ENCODE measurements at places on chromosomes 4 and X.

DNA sequence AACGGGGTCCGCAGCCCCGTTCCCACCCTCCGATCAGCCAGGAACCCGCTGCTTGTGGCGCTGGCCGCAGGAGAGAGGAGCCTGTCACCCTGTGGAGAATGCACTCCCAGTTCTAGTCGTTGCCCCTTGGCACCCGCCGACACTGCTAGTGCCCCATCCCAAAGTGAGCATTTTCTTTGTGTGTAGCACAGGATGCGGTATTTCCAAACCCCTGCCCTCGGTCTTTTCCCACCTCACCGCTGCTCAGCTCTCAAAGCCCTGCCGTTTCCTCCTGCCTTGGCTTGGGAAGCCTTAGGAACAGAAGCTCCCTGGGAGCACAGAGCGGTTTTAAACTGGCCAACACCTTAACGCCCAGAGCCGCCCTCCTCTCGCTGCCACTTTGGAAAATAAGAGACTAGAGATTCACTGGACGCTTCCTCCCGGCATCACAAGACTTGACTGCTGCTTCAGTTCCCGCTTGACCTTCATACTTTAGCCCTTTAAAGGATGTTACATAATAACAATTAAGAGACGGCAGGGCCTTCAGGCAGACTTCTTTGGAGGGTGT, 772 bp downstream of the CYP4V2 start:
- DNase-seq = peak; percentile 14

DNA sequence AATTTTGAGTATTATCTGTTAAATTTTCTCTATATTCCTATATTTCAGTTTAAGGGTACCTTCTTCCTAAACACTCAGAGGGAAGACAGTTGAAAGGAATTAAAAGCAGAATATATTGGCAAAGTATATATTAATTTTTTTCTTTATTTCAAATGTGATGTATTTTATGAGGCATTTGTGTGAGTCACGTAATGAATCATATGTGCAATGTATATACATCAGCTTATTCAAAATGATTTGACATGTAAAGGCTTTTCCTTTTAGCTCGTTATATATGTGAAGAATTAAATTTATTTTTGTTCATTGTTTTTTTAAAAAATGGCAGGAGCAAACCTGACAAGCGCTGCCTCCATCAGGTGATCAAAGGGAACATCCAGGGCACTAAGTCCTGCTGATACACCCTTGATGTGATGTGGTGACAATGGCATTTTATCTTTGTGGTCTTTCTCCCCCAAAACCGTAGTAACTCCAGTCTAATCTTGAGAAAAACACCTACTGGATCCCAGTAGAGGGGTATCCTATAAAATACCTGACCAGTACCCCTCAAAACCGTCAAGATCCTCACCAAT, 8.9 kb downstream of the WWC2 start:
- DNase-seq = no peak

DNA sequence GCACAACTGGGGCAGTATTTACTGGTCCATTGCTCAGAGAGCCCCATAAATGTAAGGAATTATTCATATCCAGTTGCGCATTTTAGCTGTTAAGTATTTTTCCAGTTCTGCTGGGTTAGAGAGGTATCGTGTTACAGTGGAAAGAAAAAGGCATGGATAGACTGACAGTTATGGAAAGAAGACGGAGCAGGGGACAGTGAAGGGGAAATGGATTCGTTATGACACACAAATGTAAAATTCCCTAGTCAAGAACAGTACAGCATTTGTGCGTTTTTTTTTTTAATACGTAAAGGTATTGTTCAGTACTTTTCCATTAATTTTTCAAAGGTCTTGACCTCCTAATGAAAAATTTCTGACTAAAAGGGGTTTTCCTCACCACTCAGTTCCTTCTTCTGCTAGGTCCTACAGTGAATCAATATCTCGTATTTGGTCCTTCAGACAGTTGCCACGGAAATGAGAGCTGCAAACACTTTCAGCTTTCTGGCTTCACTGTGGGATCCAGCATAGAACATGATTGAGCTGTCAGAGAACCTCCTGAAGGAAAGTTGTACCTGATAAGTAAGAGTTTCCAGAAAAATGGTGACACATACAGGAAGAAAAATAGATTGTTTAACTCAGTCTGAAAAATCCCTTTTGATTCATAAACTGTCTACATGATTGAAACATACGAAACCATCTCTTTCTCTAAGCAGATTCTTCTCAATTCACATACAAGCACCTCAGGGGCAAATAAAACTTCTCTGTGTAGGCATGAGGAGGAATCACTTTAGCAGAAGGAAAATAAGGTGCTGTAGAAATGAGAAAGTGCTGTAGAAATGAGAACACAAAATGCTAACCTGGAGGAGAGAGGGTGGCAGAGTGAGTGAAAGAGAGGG, 21.8 kb upstream of the BBS12 start:
- DNase-seq = no peak

GRCh38 chr4:182760551-182761043, 156.6 kb downstream of the DCTD start:
- no peak for DNase-seq

DNA sequence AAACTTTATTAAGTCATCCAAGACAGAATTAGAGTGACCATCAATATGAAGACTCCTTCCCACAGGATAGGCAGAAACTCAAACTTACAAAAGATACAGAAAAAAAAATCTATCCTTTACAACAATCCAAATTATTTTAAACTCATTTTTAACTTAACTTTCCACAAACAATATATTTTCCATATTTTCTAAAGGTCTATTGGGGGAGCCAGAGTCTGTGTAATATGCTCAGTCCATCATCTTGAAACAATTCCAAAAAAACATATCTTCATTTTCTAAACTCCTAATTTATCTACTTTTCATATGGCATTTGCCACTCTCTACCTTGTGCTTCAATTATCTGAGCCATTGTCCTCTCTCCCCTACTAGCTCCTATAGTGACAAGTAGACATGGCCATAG, 378.1 kb downstream of the PDGFC start:
- no peak for DNase-seq

DNA sequence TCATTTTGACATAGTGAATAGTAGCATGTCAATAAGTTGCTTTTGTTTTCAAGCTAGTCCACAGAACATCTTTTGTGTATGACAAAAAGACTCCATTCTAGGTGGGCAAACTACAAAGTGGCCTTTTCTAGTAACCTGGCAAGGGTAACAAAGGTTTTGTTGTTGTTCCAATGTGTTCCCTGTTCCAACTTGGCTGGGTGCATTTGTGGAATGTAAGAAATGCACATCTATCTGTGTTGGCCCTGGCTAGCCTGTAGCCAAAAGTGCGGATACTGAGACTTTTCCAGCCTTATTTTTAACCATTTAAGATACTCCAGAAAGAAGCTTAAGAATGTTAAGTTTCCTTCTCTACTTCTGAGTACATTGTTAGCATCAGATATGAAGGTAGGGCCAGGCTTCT, 118.7 kb upstream of the CHRDL1 start:
- DNase-seq = no peak

- no peak for DNase-seq
Measured at GRCh38 chr4:93084599-93085305, 743.8 kb upstream of the ATOH1 start.

GRCh38 chr4:144288011-144288903, 147.7 kb upstream of the GYPA start:
- DNase-seq = no peak

DNA sequence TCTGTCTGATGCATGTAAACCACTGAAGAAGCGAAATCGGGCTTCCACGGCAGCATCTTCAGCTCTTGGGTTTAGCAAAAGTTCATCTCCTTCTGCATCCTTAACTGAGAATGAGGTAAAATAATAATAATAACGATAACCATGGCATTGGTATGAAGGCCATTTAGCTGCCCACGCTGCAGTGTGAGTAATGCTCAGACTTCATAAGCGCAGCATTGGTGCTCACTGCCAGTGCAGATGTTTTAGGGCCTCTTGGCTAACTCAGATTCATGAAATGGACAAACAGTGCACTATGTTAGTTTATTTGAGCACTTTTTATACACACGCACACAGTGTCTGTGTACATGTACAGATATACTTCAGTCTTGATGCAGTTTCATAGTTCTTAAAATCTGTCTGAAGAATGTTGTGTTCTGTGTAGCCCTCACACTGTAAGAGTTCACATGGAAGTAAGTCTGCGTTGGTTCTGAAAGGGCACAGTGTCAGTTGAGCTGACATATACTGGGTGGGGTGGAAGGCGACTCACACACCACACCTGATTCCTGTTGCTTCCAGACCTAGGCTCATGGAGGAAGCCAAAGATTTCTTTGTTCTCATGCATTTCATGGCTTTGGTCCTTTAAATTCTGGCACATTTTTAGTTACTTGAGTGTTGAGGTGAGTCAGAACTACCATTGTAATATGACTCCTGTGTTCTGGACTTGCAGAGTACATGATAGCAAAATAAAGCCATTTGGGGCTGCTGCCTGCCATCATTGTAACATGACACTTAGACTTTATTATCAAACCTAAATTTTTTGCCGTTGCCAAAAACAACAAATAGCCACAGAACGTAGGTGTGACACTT, 68.7 kb downstream of the NSD2 start:
- DNase-seq = no peak

GRCh38 chr4:94802091-94802490, 44.3 kb downstream of the BMPR1B start:
- no peak for DNase-seq

DNA sequence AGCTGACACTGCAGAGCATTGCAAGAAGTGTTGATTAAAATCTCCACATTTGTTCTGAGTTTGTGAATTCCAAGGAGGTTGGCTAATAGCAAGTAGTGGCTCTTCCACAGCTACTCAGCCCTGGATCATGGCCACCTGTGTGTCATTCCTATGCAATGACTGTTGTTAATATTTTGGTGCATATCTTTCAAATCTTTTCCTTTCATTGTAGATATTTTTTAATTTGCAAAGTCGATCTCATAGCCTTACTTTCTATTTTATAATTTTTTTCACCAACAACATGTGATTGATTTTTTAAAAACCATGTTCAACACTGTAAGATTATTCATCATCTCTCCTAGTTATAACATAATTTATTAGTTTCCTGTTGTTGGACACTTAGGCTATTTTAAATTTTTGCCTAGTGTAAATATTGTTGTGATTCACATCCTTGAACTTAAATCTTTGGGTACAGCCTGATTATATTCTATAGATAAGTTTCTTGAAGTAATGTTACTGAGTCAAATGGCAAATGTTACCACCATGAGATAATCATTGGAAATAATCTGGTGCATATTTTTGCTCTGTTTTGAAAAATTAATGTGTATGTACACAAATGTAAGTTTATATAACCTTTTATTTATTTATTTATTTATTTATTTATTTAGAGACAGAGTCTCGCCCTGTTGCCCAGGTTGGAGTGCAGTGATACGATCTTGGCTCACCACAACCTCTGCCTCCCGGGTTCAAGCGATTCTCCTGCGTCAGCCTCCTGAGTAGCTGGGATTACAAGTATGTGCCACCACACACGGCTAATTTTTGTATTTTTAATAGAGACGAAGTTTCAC, 17.1 kb upstream of the ARHGAP10 start:
- no peak for DNase-seq

DNA sequence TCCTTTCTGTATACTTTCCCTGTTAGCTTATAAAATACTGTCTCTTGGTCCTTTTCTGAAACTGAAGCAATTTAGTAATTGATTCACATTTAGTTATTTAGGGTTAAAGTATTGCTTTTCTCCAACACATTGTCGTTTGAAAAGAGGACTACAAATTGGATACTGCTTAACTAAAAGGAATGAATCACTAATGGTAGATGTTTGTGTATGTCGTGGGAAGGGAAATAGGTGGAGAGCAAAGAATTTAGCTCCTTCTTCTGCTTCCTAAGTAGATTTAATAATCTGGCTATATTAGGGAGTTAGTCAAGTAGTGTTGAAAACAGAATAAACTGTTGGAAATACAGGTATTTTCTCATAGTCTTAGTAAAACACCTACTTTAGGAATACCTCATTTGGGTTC, 27.9 kb downstream of the SLAIN2 start:
- DNase-seq = no peak

- no peak for DNase-seq
Measured at GRCh38 chr4:2297606-2298531, 36.0 kb upstream of the MXD4 start.

- DNase-seq = no peak
Measured at GRCh38 chr4:161285461-161285860, 878.3 kb downstream of the FSTL5 start.

Measured in stimulated activated CD4-positive, alpha-beta T cell treated with anti-CD3 and anti-CD28 coated beads, Interleukin-12 subunit alpha, Interleukin-12 subunit beta, amount 100 ng/mL, for 24 hours (primary cell).